AG09309 (cell line): ENCODE measurements at places on chromosomes 2 and 18.

DNA sequence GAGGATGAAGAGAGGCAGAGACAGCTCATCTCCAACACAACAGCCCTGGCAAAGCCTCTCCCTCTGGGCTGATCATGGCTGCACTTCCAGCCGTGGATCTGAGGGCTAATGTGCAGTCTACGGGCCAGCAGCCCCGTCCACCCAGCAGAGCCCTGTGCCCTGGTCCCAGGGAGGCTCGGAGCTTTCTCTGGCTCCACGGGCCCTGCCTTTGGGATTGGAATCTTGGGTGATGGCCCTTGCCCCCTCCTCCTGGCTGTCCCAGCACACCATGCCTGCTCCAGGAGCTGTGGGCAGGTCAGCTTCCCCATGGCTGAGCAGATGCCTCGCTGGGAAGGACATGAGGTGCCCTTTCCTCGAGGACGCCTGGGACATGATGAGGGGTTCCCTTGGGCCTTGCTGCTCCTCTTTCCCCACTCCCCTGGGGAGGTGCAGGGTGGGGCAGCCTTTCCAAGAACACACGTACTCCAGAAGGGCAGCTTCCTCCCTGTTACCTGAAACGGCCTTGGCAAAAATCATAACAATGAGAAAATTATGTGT lies 66.9 kb downstream of the C18orf63 start:
- no peak for DNase-seq

- DNase-seq = no peak
Observed at GRCh38 chr2:241304039-241304670, 11.3 kb downstream of the HDLBP start.

- no peak for DNase-seq
Observed at GRCh38 chr2:129404000-129404685, 575.3 kb upstream of the RAB6C start.

DNA sequence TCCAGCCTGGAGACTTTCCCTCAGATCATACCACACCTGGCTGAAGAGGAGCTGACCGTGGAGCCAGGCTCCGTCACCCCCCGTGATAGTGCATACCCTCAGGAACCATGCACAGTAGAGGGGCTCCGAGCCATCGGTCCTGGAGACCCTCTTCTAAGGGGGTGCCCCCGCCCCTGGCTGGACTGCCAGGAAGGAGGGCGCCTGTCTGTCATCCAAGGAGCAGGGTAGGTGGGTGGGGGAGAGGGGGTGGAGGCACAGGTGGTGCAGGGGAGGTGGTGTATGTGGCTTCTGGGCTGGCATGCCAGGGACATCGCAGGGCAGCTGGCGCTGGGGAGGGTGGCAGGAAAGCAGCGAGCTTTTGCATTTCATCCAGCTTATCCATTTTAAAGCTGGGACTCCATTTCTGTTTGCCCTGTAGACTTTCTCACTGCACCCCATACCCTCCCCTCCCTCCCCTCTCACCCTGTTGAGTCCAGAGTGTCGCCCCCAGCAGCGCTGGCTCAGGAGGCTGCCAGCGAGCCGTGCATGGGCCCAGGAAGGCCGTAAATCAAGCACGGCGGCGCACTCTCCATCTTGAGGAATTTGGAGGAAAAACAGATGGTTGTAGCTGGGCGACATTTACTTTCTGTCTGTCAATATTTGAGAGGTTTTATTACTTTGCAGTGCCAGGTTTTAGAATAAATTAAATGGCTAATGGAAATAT lies 56.2 kb upstream of the HS6ST1 start:
- no peak for DNase-seq

DNA sequence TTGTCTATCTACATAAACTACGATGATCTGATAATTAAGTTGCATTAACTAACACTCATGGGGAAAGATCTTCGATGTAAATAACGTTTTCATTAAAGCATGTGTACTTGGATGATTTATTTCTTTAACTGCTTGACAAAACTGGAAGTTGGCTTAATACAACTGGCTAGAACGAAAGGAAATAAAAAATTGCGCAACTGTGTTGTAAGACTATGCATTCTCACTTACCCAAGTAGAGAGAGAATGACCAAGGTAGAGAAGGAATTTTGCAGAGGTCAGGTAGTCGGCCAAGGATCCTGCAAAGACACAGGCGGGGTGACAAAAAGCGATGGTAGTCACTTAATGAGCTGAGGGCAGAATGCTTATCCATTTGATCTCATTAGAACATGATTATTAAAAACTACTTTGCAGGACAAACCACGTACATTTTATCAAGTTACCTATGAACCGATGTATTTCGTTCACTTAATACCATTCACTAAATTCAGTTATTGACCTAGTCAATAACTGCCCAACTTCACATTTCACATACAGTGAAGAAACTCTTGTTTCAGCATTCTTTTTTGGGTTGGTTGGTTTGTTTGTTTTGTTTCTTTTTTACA lies 900 bp downstream of the SLC40A1 start:
- DNase-seq = no peak

DNA sequence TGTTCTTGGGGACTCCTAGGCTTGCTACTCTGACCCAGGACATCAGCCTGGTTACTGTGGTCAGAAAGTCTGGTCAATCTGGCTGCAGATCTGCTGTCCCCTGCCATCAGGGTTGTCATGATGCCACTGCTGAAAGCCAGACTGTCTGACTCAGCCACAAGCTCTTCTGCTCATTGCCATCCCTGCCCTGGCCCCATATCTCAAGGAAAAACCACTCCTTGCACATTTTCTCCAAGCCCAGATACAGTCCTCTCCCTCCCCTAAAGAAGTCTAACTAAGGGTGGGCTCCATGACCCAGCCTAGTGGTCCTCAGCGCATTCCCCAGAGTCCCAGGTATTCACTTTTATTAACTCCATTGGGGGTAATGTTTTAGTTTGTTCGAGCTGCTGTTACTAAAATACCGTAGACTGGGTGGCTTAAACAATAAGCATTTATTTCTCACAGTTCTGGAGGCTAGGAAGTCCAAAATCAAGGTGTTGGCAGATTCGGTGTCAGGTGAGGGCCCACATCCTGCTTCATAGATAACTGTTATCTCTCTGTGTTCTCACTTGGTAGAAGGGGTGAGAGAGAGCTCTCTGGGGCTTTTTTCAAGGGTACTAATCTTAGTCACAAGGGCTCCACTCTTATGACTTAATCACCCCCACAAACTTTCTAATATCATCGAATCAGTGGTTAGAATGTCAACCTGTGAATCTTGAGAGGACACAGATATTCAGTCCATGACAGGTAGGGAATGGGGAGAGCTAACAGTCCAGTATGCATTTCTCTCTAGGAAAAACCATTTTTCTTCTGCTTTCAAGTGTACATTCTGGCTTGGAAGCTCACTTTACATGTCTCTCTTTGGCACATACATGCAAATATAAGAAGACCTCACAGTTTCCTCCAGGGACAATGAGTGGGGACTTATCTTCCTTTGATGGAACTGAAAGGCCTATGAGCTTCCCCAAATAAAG lies 94.8 kb upstream of the CXCR4 start:
- no peak for DNase-seq

DNA sequence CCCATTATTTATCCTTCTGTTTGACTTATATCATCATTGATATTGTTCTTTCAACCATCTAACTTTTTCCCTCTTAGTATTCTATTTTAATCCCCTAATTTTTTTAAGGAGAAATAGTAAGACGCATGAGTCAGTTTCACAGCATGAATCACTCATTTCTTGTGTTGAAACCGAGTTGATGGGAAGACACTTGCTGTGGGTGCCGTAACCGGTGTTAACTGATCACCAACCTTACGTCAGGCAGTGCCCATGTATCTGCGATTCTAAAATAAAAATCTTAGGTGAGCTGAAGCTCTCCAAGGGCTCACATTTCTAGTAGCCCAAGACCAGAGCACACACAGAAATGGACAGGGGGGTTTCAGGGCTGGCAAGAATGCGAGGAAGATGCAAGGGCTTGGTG lies 348.1 kb downstream of the GALR1 start:
- DNase-seq = no peak

- DNase-seq = no peak
Observed at GRCh38 chr2:28173377-28173776, 219.3 kb upstream of the FOSL2 start.

- DNase-seq = no peak
Observed at GRCh38 chr2:233059797-233060500, at the start of gene INPP5D. Gene INPP5D, plus strand, starts transcription at chr2:233060342. Its CDS starts 137 bp downstream, at chr2:233060479.

DNA sequence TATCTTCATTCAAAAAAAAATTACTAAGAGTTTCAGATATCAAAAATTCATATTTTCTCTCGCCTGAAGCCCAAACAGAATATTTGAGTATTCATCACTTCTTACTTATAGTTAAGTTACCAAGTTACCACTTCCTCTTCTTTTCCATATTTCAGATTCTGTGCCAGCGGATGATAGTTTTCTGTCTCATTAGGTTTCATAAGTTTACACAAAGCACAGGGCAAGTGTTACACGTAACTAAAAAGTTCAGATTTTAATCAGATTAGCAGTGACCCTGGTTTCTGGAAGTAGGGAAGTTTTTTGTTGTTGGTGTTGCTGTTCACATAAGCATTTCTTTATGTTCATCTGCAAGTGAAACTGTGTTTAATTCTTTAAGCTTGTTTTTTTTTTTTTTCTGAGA lies 10.2 kb downstream of the AFTPH start:
- no peak for DNase-seq

DNA sequence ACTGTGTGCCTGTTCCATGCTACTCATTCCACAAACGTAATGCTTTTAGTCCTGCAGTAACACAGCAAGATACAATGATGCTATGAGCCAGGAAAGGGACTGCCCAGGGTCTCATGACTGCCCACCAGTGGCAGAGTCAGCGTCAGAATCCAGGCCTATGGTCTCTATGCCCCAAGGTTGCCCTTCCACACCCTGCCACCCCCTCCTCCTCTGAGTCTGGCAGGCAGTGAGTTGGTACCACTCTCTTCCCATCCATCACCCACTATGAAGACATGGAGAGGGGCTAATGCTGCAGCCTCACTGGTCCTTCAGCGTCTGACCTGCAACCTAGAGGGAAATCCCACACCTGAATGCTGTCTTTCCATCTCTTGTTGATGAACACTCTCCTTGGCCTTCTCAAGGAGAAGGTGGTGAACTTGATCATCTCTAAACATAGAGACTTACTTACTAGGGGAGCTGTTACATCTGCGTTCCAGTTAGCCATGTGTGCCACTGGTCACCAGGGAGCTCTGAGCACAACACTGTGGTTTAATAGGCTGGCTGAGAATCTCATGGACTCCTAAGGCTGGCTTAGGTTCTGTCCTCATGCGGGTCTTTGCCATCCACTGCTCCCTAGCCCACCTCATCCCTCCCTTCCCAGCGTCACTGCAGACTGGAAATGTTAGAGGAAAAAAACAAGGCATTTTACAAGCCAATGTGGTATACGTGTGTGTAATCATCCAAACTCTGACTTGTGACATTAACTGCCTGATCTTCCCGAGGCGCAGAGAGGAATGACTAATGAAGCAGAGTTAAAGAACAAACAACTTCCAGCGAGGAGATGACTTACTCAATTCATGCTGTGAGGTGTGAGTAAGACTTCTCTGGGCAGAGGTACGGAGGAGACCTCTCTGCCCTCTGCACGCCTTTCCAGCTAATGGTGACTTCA lies 28.8 kb downstream of the STEAP3 start:
- DNase-seq = peak; percentile 95

DNA sequence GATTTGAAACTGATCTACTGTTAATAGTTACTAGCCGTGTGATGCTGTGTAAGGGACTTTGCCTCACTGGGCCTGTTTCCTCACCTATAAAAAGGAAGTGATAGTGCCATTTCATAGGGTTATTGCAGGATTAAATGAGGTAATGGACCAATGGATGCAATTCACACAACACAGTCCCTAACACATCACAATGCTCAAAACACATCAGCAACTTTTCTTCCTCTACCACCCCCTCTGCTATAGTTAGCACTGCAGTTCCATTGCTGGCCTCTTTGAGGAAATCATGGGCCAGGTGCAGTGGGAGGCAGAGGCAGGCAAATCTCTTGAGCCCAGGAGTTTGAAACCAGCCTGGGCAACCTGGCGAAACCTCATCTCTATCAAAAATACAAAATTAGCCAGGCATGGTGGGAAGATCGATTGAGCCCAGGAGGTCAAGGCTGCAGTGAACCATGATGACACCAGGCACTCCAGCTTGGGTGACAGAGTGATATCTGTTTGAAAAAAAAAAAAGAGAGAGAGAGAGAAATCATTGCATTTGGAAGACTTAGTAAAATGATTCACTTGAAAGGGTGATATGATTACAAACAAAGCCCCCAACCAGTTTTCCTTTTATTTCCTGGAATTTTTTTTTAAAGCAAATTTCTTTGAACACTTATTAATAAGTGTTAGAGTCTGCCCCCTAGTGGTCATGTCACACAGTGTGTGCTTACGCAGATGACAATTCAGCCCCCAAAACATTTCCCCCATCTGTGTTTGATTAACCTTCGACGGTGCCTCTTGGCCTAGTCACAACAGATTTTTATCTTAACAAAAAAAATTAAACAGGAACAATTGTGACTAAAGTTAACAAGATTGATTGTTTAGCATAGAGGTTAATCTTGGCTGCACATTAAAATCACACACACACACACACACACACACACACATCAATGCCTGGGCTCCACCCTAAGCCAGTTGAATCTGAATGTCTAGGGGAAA lies 88.6 kb upstream of the BCL11A start:
- peak; percentile 13 for DNase-seq

- DNase-seq = peak; percentile 93
Observed at GRCh38 chr2:128563348-128563687, 244.7 kb upstream of the HS6ST1 start.

GRCh38 chr18:27298214-27298804 lies 113.2 kb upstream of the CHST9 start:
- DNase-seq = no peak

- no peak for DNase-seq
Observed at GRCh38 chr2:26585100-26585499, 56.1 kb downstream of the CIB4 start.

DNA sequence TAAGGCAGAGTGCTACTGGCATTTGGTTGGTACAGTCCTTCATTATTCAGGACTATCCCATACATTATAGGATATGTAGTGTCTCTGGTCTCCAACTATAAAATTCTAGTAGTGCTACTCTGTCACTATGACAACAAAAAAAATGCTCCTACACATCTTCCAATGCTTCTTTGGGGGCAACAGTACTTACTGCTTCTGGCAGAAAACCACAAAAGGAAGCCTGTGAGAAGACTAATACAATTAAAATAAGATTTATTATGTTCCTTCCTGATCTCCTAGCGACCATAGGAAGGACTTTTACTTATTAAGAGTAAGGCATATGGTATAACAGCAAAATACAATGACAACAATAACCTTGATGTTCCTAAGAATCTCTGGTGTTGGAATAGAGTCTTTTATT lies 48.4 kb upstream of the CPO start:
- no peak for DNase-seq

DNA sequence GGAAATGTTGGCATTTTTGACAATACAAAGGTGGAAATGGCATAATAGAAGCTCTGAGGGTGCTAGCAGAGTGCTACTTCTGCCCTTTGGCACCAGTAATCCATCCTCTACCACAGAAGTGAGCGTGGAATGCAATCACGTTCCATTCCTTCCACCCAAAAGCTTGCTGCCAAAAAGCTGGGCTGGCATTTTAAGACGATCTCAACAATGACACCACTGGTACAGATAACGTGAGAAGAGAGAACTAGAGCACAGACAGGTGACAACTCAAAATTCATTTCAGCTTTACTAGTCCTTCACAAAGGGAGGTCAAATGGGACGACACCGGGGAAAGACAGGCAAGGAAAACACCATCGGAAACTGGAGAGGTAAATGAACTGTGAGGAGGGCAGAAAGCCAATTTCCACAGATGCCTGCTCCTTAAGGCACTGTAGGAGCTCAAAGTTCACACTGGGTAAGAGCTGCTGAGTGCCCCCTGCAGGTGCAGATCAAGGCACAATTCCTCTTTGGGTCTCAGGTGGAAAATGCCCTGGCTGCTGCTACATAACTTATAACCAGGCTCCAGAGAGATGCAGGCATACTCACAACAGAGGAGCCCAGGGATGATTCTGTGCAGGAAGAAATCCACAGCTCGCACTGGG lies 50.7 kb upstream of the RNU4ATAC start:
- no peak for DNase-seq

GRCh38 chr2:68774569-68775271 lies 40.1 kb downstream of the ARHGAP25 start:
- DNase-seq = no peak
